PC-3 (cell line): ENCODE measurements at places on chromosomes 16 and 17. TPM values are rescaled to one million over a fixed set of nuclear protein-coding genes. Genes with fewer than 3 reads are reported as not detected.

Gene TMEM235
- not detected in 2 replicates for total RNA-seq

Gene RPH3AL
- total RNA-seq: 24.9 and 30.8 TPM in 2 replicates

Gene SLC5A10
- total RNA-seq: not detected in 2 replicates

Gene MPP2
- total RNA-seq: 7.7 and 8.2 TPM in 2 replicates

Gene DLG4
- total RNA-seq: 6.5 and 12.8 TPM in 2 replicates
